Activated T-cell treated with anti-CD3 and anti-CD28 coated beads, Interleukin-2, amount 50 U/mL, for 24 hours (primary cell): ENCODE measurements at places on chromosomes 3 and 15.

GRCh38 chr3:32870373-32871095 lies 52.7 kb downstream of the TRIM71 start:
- no peak for DNase-seq

DNA sequence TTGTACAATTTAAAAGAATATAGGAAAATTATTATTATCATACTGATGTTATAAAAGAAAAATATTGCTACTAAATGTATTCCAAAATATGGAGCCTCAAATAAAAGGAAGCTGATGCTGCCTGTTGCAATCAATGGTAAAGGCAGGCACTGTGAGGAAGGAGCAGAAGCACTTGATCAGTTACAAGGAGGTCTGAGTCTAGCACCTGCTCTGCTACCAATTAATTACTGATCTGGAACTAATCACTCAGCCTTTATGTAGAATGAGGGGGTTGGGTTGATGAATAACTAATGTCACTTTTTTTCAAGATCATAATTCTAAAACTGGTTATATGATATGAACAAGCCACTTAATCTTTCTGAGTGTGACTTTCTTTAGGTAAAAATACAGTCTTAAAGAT lies 5.5 kb downstream of the ADGRG7 start:
- DNase-seq, result no peak

DNA sequence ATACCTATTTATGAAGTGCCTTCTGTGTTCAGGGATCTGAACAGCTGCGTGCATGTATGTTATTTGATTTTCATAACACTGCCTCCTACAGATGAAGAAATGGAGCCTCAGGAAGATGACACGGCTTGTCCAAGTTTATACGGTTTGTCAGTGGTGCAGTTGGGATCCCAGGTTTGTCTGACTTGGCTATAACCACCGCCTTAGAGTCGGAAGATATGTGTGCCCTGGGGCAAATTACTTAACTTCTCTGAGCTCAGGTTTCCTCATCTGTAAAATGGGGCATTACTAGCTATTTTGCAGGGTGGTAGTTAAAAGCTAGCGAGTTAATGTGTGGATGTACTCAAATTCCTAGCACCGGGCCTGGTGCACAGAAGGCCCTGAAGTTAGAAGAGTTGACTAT lies 54.1 kb upstream of the ANP32A start:
- no peak for DNase-seq

- no peak for DNase-seq
These were observed 691 bp upstream of the FSIP1 start for GRCh38 chr15:39783244-39783820.

- DNase-seq, result no peak
These were observed 31.1 kb downstream of the APH1B start for GRCh38 chr15:63308491-63308890.

DNA sequence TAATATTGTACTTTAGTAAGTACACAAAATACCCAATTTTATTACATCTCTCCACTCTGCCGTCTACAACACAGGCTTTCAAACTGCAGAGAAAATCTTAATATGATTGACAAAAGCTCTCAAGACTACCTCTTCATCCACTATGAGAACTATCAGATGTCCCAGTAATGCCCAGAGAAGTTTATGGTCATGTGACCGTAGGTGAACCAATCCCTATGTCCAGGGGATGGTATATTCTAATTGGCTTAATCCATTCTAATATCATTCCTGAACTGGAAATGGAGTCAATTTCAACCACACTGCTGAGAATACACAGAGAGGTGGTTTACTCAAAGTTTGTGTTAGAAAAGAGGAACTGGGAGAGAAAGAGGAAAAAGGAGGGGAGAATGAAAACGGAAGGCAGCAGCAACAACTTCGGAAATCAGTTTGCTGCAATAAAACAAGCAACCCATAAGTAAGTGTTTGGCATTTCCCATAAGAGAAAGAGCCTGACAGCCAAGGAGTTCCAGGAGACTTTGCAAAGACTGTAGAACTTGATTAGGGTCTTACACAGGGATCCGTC lies 7.3 kb downstream of the SST start:
- no peak for DNase-seq

GRCh38 chr3:141164852-141165251 lies 66.8 kb upstream of the PXYLP1 start:
- DNase-seq, result no peak

DNA sequence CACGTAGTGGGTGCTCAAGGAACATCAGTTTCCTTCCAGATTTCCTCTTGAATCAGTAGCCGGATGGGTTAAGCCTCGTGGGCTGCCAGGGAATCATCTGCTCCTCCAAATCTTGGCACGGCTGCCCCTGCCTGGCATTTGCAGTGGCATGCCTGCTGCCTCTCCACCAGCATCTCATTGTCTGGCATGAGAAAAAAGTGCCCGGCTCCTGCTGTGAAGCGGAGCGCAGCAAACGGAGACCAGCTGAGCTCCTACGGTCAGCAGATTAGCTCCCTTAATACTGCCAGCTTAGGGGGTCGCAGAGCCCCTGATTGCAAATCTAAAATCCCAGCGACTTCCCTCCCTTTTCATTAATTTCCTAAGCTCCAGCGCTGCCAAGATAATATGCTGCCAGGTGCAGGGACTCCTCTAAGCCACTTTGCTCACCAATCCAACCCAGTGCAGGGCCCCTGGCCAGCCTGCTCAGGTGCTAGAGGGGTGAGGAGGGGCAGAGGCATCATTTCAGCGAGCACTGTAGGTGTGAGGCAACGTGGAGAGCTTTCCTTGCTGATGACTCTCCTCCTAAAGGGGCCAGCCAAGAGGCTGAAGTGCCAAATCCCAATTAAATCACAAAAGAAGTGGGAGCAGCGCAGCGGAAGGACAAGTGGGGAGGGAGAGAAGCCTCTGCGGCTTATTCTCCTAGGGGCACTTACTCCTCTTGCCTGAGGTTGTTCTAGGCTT lies 49.6 kb upstream of the ST8SIA2 start:
- no peak for DNase-seq

DNA sequence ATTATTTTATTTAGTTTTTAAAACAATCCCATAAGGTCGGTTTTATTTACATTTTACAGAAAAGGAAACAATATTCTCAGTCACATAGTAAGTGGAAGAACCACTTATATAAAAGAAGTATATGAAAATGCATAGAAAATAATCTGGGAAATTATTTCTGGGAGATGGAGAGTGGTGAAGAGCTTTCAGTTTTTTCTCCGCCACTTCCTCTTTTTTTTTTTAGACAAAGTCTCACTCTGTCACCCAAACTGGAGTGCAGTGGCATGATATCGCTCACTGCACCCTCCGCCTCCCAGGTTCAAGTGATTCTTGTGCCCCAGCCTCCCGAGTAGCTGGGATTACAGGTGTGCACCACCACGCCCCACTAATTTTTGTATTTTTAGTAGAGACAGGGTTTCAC lies 21.2 kb downstream of the RAD51 start:
- DNase-seq, result no peak

GRCh38 chr15:48440084-48440483 lies 108.9 kb downstream of the DUT start:
- no peak for DNase-seq

GRCh38 chr3:115512565-115513415 lies 110.5 kb upstream of the GAP43 start:
- DNase-seq, result peak; percentile 30

GRCh38 chr3:158918451-158918850 lies 116.6 kb downstream of the MFSD1 start:
- DNase-seq, result no peak

DNA sequence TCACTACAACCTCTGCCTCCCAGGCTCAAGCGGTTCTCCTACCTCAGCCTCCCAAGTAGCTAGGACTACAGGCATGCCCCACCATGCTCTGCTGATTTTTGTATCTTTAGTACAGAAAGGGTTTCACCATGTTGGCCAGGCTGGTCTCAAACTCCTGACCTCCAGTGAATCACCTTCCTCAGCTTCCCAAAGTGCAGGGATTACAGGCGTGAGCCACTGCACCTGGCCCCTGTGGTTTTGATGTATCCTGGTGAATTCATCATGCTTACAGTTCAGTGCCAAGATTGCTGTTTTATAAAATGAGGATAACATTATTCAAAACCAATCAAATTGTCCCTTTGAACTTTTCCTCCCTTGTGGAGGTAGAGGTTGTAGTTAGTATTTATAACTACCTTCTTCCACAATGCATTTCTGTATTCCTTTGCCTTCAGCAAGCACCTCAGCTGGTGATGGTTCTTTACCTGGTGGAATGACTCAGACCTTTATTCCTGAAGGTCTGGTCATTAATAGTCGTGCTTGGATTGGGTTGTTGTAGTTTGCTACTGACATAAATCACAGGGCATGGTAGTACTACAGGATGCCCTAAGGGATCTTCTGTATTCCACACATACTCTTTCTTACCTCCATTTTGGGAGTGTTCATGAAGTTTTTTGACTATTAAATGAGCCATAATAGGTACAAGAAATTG lies 76.9 kb downstream of the UBP1 start:
- DNase-seq, result no peak

GRCh38 chr3:189455009-189455408 lies 176.2 kb upstream of the TP63 start:
- DNase-seq, result no peak

DNA sequence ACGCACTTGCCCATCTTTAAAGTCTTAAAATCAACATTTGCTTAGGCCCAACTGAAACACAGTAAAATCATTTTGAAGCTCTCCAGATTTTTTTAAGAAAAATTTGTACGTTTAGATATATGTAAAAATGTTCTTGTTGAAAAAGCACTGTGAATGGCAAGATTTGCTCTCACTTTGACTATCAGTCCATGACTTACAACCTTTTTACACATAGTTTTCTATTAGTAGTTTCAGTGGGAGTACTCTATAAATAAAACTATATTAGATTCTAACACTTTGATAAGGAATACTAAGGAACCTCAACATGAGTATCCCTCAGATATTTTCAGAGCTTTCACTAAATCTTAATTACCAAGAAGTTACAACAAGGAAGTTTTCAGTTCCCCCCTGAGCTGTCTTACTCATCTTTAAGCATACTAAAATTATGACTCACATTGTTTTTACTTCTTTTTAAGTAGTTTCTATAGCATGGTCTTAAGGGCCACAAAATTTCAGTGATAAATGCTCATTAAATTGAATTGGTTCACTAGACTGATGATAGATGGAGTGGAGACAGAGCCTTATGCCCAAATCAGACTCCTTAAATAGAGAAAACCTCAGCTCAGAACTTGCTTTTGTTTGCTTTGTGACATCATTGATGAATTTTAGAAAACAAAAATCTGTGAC lies 31.6 kb upstream of the RAP2B start:
- DNase-seq, result no peak

DNA sequence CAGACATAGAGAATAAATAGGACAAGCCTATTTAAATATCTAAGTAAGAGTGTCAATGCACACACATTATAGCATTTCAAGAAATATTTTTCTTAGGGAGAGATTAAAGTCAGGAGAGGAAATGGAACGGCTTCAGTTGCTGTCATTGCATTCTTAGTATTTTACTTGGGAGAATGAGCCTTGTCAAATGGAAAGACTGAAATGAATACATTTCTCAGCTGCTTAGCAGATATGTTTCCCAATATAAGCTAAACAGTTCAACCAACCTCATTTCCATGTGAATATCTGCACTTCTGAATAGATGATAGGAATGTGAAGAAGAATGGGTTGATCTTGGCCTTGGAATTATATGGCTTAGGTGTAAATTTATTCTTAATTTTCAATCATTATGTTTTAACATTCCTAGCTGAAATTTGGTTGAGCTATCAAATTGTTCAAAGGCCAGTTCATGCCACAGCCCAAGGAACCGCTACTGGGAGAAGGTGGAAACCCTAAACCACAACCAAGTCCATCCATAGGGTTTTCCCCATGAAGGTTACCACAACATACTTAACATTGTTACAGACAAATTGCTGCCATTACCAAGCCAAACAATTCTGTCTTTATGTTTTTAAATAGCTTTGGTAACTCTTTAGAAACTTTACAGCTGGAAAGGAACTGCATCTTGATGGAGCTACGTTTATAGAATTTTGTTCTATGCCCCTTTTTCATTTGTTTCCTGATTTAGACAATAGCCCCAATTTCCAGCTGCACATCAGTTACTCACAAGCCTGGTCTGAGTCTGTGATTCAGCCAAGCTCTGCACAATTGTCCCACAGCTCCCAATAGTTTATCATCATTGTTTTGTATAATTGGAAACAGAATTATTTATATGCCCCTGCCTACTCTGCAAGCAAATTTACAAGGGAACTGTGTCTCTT lies 459.6 kb downstream of the MECOM start:
- DNase-seq, result no peak

DNA sequence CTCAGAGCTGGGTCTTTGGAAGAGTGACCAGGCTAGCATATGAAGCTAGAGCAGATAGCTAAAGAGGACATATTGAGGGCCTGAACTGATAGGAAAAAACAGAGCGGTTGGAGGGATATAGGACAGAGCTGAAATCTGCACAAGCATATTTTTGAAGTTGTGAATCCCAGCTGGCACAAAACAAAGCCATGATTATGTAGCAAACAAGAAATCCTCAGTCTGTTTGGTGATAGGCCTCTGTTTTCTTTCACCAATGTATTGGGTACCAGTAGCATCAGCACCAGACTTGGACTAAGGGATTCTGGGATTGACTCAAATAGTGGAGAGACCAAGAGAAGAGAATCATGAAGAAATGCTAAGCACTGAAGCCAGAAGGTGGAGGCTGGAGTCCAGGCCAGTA lies 151.0 kb downstream of the FAM43A start:
- DNase-seq, result no peak

- peak; percentile 74 for DNase-seq
These were observed 55.8 kb downstream of the ZNF621 start for GRCh38 chr3:40580494-40581091.

DNA sequence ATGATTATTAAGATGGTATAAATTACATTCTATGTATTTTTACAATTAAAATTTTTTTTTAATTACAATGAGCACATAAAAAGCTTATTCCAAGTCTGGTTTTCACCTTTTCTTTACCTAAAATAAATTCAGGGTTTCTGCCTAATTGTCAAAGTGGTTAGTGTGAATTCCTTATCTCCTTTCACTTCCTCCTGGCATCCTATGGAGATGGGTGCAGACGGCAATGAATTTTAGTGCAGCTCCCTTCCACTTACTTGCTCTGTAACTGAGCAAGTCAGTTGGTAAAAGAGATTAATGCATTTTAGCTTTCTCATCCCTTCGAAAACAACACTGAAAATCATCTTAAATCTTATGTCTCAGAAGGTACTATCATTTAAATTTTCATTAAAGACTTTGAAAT lies 13.1 kb downstream of the HDGFL3 start:
- no peak for DNase-seq

- DNase-seq, result peak; percentile 31
These were observed 98.3 kb upstream of the VGLL3 start for GRCh38 chr3:87088993-87089841.

DNA sequence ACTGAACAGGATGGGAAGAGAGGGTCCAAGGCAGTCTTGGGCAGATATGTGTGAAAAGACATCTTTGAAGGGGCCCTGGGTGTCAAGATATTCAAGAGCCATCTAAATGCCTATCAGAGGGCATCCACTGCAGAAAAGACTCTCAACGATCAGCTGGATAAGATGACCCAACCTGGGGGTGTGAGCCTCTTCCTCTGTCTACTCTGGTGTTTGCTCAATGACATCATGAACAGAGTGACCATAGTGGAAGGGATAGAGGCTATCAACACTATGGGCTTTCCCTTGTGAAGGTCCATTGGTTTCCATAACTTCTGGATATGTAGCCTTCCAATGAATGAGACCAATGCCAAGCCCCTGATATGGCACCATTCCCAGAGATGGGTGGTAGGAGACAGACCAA lies 42.1 kb downstream of the FAH start:
- no peak for DNase-seq
